ENCODE measurements at places on chromosomes 1 and 21. TPM values are rescaled to one million over a fixed set of nuclear protein-coding genes. Genes with fewer than 3 reads are reported as not detected.

DNA sequence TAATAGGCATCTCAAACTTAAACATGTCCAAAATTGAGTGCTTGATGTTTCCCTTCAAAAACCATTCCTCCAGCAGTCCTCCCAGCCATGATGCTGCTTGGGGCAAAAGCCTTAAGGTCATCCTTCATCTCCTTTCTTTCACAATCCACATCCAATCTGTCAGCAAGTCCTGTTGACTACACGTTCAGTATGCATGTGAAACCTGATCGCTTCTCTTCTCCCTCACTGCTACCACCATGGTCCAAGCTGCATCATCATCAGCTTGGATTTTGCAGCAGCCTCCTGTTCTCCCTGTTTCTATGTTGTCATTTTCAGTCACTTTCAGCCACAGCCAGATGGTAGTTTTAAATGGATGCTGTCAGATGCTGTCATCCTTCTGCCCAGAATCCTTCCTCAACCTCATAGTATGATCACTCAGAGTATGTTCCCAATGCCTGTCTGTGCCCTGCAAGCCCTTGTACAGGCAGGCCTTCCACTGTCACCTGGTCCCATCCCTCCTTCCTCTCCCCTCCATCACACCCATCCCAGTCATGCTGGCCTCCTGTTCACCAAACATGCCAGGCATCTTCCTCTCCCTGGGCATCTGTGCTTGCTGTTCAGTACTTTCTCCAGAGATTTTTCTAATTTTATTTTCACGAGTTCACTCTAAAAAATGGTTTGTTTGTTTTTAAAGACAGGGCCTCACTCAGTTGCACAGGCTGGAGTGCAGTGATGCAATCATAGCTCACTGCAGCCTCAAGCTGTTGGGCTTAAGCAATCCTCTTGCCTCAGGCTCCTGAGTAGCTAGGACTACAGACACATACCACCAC, 66.0 kb downstream of the SYDE2 start:
- H3K4me1 ChIP-seq: no peaks in the 10 kb centered on the region
- no peak overlapping the region for H3K4me3 ChIP-seq
- H3K36me3 ChIP-seq: no peaks in the 10 kb centered on the region
- H3K27ac ChIP-seq: no peak overlapping the region

DNA sequence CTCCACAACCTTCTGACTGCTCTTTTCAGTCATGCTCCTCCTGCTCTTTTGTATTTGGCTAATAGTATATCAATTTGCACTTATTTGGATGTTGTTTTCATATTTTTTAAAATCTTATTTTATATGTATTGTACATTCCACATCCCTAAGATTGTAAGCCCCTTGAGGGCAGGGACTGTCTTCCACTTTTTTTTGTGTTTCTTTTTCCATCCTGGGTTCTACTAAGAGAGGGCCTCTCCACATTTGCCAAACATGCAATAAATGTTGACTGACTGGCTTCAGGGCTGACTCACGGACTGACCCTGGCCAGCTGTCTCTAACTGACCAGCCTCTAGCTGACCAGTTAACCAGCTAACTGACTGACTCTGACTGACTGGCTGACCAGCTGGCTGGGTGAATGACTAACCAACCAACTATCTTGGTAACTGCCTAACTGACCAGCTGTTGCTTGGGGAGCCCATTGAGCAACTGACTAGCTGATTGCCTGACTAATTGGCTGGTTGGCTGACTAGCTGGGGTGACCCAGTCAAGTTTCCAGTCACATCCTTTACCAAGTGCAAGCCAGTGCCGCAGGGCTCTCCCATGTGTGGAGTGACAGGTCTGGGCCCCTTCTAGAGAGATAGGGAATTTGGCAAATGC, 16.1 kb downstream of the CSF1 start:
- no peak for DNase-seq
- no peaks in the 10 kb centered on the region for H3K27me3 ChIP-seq

LYPD8 gene
- 1.7 TPM for total RNA-seq

HSPA6 gene
- not detected for total RNA-seq

GRCh38 chr1:36166938-36167905, 11.3 kb downstream of the MAP7D1 start:
- H3K36me3 ChIP-seq: peaks cover 14% of the 10 kb centered on the region
- DNase-seq: peak; percentile 57
- no peaks in the 10 kb centered on the region for H3K27me3 ChIP-seq
- H3K4me1 ChIP-seq: peaks cover 89% of the 10 kb centered on the region

DNA sequence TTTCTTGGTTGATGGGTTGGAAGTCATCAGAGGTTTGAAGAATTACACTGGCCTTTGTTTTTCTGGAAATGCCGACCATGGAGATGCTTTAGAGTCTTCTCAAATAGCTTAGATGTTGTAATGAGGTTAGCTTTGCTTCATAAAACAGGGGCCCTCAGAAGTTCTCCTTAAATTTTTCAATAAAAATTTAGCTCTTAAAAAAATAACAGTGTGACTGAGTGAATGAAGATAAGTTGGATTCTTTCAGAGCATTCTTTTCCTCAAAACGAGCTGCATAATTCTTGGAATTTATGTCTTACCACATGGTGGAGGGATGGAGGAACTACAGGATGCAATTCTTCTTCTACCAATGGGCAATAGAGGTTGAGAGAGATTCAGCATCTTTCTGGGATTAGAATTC, 23.4 kb downstream of the SYT11 start:
- no peaks in the 10 kb centered on the region for H3K36me3 ChIP-seq
- no peaks in the 10 kb centered on the region for H3K27me3 ChIP-seq
- H3K27ac ChIP-seq: no peak overlapping the region
